T-helper 9 cell (primary cell): ENCODE measurements at places on chromosomes 2 and 18.

GRCh38 chr2:96773922-96774321 lies 13.2 kb downstream of the CNNM4 start:
- DNase-seq = peak; percentile 35

DNA sequence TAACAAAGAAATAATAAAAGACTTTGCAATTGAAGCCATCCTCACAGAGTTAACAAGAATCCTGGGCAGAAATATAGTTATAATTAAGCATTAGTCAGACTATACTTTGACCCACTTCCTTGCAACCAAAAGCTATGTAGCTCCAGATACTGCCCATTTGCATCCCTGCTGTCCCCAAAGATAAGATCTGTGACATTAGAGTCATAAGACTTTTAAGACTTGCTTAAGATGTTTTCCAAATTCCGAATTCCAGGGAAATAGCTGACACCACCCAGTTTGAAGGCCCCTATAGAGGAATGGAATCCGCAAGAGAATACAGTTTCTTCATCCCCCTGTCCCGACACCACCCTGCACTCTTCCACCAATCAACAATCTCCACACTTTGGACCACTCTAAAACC lies 69.5 kb upstream of the TLK1 start:
- DNase-seq = no peak

GRCh38 chr2:72827966-72828646 lies 2.3 kb upstream of the EXOC6B start:
- DNase-seq = no peak

- no peak for DNase-seq
Observed at GRCh38 chr2:153939124-153939796, 67.5 kb downstream of the GALNT13 start.

- no peak for DNase-seq
Observed at GRCh38 chr18:36706134-36706881, 122.5 kb downstream of the TPGS2 start.

DNA sequence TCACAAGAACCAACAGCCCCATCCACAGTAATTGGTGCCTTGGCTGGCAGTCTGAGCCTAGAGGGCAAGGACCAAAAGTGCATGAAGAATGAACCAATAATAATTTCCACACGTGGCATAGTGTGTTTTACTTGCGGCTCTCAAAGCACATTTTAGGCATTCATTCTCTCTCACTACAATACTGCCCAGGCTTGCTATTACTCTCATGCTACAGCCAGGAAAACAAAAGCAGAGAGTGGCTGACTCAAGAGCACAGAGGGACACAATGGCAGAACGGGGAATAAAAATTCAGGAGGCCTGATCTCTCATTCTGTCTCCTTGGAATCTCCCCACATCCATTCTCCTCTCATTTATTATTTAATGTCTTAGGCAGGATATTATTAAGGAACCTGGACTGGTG lies 57.0 kb upstream of the NOL4 start:
- DNase-seq = no peak

GRCh38 chr2:26687801-26688200 lies 4.7 kb upstream of the KCNK3 start:
- no peak for DNase-seq

GRCh38 chr2:2326068-2327040 lies 4.7 kb downstream of the MYT1L start:
- DNase-seq = no peak

DNA sequence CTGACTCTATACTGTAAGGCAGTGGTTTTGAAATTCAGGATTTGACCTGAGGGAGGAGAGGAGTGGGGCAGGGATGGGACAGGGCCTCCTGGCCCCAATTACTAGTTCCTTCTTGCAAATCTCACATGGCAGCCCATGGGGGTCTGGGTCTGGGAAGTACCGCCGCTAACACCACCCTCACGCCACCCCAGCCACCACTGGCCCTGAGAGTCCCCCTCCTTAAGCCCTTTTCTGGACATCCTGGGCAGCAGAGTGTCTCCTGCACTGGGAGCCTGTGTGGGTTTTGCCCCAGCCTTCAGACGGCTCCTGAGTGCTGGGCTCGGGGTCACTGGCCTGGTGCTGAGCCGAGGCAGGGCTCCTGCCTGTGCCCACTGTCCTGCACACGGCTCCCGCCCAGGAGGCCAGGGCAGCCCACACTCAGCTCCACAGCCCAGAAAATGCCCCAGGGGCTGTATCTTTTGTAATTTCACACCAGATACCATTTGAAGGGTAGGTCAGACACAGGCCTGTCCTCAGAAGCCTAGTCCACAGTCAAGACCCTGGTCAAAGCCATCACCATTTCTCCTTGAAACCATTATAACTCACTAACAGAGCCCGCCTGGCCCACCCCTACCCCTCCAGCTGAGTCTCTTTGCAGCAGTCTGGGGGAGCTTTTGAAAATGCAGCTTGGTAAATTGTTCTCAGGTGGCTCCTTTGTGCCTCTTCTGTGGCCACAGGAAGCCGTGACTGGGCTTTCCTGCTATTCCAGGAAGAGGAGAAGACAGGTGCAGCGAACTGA lies 55.1 kb downstream of the CYP27C1 start:
- DNase-seq = no peak

- no peak for DNase-seq
Observed at GRCh38 chr2:177992992-177993391, 79.6 kb downstream of the PDE11A start.
